ENCODE measurements at places on chromosomes 4 and X.

DNA sequence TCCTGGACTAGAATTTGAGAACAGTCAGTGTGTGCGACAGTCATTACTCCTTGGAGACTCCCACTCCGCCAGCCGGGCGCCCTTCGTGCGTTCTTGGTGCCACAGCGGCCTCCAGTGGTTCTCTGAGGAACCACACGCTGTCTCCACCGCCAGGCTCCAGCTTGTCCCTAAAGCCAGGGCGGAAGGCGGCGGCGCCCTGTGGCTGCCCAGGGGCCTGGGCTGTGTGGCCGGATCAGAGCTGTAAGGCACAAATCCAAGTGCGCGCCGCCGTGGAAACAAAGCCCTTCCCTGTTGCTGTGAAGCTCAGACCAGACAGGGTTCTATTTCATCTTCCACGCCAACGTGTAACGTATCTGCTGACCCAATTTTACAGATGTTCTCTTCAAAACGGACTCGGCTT, 34.2 kb downstream of the IDS start:
- no peak for DNase-seq

GRCh38 chr4:109571494-109571893, 11.4 kb downstream of the MCUB start:
- DNase-seq, result no peak

DNA sequence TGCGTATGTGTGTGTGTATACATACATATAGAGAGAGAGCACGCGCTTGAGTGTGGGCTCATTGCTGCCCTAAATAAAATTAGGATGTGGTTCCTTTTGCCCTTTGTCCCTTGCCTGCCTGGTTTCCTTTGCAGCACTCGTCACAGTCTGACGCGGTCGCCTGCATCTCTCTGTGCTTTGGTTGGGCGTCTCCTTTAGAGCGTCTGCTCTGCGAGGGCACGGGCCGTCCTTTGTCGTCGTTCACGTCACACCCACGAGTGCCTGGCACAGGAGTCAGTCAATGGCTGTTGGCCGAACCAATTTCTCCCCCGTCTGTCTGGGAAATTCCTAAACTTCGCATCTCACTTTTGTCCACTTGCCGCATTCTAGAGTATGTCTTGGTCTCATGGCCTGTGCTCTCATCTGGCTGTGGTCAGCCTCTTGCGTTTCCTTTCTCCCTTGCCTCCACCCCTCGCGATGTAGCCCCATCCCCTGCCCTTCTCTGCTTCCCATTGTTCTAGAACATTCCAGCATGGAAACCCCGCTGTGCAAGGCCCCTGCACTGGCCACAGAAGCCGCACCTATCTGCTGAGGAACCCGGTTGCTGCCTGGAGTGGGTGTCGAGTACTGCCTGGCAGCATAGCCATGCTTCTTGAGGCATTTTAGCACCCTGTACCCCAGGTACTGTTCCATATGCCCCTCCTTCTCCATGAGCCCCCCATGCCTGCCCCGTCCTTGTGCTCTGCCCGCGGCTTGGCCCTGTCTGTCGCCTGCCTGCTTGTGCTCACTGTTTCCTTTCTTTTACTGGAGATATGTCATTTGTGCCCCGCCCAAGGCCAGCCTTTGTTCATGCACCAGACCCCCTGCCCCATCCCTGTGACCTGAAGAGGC, 8.0 kb downstream of the MAEA start:
- no peak for DNase-seq

DNA sequence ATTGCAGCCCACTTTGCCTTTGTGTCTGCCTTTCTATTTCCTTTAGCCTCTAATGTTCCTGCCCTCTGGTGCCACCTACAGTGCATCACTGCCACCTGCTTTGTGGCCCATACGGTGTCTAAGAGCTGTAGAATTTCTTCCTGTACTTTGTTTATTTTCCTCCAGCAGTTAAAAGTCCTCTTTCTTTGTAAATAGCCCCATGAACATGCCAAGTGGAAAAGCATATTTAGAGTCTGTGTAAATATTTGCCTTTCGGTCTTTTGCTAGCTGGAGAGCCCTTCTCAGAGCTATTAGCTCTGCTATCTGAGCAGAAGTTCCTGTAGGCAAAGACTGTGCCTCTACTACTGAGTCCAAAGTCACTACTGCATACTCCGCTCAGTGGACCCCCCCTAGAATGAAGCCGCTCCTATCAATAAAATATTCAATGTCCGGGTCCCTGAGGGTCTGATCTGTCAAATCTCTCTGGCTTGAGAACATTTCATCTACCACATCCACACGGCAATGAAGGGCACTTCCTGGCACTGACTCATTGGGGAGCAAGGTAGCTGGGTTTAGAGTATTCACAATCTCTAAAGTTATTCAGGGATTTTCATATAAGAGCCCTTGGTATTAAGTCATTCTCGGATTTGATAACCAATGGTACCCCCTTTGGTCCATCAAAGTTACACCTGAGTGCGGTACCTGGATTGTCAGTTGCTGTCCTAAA, 36.3 kb downstream of the SULT1E1 start:
- no peak for DNase-seq

DNA sequence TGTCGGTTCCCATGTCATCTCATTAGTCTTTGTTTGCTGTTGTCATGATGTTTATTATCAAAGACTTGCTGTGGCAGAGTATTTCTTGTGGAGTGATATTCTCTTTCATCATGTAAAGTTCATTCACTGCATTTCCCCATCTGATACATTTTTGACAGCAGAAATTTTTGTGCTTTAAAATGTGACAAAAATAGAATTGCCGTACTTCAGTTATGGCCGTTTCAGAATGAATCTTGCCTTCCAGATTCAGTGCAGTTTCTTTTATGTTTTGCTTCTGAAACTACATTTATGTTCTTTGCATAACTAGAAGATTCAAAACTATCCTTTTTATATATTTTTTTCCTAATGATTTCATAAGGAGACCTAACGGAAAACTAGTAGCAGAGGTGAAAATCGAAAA, 10.0 kb downstream of the CSTF2 start:
- DNase-seq, result no peak

DNA sequence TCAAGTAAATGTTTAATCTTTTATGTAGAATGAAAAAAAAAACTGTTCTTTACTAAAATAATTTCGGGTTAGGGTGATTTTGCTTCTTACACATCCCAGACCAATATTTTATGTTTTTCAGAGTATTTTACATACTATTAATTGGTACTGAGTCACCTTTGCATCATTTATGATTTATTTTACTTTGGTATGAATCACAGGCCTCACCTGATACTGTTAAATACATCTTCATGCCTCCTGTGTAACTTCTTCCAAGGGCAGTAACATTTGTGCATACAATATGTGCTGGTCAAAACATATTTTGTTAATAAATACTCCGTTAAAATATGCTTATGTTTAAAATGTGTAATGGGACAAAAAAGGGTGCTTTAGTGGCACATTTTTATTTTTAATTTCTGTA, 529.6 kb downstream of the ZNF674 start:
- DNase-seq, result no peak

GRCh38 chrX:110419512-110419911, 60.9 kb downstream of the RTL9 start:
- no peak for DNase-seq

- no peak for DNase-seq
Observed at GRCh38 chr4:118264096-118264495, 88.7 kb downstream of the PRSS12 start.

DNA sequence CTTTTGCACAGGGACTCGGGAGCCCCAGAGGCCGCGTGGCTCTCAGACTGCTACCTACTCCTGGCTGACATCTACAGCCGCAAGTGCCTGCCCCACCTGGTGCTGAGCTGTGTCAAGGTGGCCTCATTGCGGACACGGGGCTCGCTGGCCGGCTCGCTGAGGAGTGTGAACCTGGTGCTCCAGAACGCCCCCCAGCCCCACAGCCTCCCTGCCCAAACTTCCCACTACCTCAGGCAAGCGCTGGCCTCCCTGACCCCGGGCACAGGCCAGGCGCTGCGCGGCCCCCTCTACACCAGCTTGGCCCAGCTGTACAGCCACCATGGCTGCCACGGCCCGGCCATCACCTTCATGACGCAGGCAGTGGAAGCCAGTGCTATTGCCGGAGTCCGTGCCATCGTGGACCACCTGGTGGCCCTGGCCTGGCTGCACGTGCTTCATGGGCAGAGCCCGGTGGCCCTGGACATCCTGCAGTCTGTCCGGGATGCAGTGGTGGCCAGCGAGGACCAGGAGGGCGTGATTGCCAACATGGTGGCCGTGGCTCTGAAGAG, 28.8 kb downstream of the SH3TC1 start:
- DNase-seq, result no peak

DNA sequence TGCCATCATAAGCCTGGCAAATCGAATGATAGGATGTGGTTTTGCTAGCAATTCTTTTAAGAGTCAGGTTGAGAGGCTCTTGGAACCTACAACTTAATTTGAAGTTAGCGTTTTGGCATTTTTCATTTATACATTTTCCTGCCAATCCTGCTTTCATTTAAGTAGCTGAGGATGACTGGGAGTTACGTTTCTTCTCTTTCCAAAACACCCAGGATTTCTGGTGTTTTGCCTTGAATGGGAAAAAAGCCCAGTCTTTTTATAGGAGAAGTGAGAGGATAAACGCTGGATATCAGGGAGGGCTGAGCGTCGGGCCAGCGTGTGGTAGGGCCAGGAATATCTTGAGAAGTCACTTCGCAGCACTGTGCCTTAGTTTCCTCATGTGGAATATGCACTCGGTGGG, 174.2 kb upstream of the HAND2 start:
- no peak for DNase-seq

DNA sequence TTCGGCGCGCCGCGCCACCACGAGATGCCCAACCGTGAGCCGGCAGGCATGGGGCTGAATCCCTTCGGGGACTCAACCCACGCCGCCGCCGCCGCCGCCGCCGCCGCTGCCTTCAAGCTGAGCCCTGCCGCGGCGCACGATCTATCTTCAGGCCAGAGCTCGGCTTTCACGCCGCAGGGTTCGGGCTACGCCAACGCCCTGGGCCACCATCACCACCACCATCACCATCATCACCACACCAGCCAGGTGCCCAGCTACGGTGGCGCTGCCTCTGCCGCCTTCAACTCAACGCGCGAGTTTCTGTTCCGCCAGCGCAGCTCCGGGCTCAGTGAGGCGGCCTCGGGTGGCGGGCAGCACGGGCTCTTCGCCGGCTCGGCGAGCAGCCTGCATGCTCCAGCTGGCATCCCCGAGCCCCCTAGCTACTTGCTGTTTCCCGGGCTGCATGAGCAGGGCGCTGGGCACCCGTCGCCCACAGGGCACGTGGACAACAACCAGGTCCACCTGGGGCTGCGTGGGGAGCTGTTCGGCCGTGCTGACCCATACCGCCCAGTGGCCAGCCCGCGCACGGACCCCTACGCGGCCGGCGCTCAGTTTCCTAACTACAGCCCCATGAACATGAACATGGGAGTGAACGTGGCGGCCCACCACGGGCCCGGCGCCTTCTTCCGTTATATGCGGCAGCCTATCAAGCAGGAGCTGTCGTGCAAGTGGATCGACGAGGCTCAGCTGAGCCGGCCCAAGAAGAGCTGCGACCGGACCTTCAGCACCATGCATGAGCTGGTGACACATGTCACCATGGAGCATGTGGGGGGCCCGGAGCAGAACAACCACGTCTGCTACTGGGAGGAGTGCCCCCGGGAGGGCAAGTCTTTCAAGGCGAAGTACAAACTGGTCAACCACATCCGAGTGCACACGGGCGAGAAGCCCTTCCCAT, 1.1 kb downstream of the ZIC3 start:
- no peak for DNase-seq

- DNase-seq, result no peak
Observed at GRCh38 chrX:47296766-47297365, 64.1 kb downstream of the USP11 start.

DNA sequence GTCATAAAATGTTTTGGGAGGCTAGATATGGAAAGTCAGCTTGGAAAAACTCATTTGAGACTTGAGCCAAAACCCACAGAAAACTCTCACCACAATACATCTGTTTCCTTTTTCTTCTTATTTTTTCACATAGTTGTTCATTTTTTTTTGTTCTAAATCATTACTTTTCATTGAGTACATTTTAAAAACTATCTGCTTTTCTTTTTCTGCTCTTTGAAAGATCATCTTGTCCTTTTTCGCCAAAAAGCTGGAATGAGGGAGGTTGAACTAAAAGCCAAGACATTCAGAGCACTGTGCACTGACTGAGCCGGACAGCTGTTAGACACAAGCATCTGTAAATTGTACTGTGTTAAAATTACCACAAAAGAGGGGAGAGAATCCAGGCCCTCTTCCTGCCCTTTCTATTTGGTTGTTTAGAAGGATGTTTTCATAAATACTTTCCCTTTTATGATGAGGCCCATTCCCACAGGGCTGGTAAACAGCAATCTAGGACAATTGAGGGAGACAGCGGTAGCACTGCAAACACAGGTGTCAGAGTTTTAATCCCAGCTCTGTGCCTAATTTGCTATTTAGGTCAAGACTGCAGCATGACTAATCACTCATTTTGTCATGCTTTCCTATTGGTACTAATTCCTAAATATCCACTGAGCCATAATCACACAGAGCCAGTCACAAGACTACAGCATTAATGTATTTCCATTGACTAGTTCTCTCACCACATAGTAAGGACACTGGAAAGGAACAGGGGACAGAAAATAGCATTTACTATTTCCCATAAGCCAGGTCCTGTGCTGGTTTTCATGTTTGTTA, 7.3 kb upstream of the RNF150 start:
- no peak for DNase-seq
